ENCODE measurements at places on chromosomes 13 and 19. TPM values are rescaled to one million over a fixed set of nuclear protein-coding genes. Genes with fewer than 3 reads are reported as not detected.

RFPL4AL1 gene
- total RNA-seq = not detected

SEMA6B gene
- total RNA-seq = 0.50 TPM

VSTM1 gene
- total RNA-seq = not detected

C5AR1 gene
- 0.17 TPM for total RNA-seq

F10 gene
- 33.4 TPM for total RNA-seq

CEACAM4 gene
- total RNA-seq = not detected

WTIP gene
- 13.2 TPM for total RNA-seq

ZNF491 gene
- total RNA-seq = 3.8 TPM

ZNF91 gene
- 20.8 TPM for total RNA-seq

SIGLEC8 gene
- not detected for total RNA-seq

COL4A1 gene
- total RNA-seq = 48.6 TPM

SHC2 gene
- total RNA-seq = 1.0 TPM

CD177 gene
- 0.17 TPM for total RNA-seq

MEIOSIN gene
- not detected for total RNA-seq

LGALS14 gene
- not detected for total RNA-seq

ZNF730 gene
- 2.6 TPM for total RNA-seq

DACT3 gene
- total RNA-seq = 15.5 TPM

CEACAM1 gene
- total RNA-seq = not detected

RFPL4A gene
- not detected for total RNA-seq

RB1 gene
- total RNA-seq = 19.2 TPM

SUGP1 gene
- 26.5 TPM for total RNA-seq

RFXAP gene
- total RNA-seq = 1.3 TPM

KIRREL2 gene
- not detected for total RNA-seq

NCAN gene
- under 0.01 TPM for total RNA-seq

MYH14 gene
- total RNA-seq = not detected

PSG1 gene
- total RNA-seq = 0.58 TPM

ADAMTSL5 gene
- total RNA-seq = 11.7 TPM

ZNF773 gene
- total RNA-seq = 40.7 TPM

LSR gene
- total RNA-seq = 0.29 TPM

CNN2 gene
- total RNA-seq = 319 TPM

ZNF528 gene
- total RNA-seq = 30.4 TPM

FAM216B gene
- not detected for total RNA-seq

NKG7 gene
- not detected for total RNA-seq

PDCD5 gene
- 141 TPM for total RNA-seq

ZNF100 gene
- 1.7 TPM for total RNA-seq

ZNF471 gene
- 5.0 TPM for total RNA-seq

ERICH6B gene
- total RNA-seq = not detected

LAIR1 gene
- not detected for total RNA-seq

C13orf42 gene
- not detected for total RNA-seq

CACTIN gene
- total RNA-seq = 35.6 TPM

ZNF729 gene
- not detected for total RNA-seq

SLC5A5 gene
- not detected for total RNA-seq

ZFP14 gene
- 4.8 TPM for total RNA-seq

PCDH9 gene
- 2.5 TPM for total RNA-seq

POGLUT2 gene
- total RNA-seq = 13.6 TPM

ZNF667 gene
- 7.6 TPM for total RNA-seq

TLE2 gene
- 1.2 TPM for total RNA-seq

Measured in smooth muscle cell of trachea (primary cell).